Activated gamma-delta T cell treated with anti-CD3 and anti-CD28 coated beads, Interleukin-2, amount 50 U/mL, for 16 hours (primary cell): ENCODE measurements at places on chromosomes 3 and 15.

- no peak for DNase-seq
Observed at GRCh38 chr3:128496602-128497304, 3.8 kb upstream of the GATA2 start.

DNA sequence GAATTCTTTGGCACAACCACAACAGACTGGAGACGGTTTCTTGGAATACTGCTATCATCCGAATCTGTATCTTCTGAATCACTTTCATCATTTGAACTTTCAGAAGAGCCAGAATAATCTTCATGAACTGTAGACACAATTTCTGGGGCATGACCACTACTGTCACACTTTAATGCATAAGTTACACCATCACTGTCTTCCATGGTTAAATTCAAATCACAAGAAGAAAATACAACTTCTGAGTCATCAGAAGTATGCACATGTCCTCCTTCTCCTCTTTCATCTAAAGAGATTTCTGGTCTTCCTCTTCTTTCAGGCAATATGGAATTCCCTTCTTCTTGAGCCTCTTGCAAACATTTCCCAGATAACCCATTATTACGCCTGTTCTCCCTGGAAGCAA, 42.5 kb downstream of the SETD2 start:
- no peak for DNase-seq

- no peak for DNase-seq
Observed at GRCh38 chr15:70582143-70582945, 181.0 kb downstream of the UACA start.

DNA sequence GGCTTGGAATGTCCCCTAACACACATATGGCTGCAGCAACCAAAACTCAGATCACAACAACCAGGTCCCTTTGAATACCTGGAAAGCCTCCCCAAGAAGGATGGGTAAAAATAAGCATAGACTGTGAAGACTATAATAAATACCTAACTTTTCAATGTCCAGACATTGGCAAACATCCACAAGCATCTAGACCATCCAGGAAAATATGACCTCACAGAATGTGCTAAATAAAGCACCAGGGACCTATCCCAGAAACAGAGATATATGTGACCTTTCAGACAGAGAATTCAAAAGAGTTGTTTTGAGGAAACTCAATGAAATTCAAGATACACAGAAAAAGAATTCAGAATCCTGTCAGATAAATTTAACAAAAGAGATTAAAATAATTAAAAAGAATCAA, 109.2 kb downstream of the NEDD4 start:
- no peak for DNase-seq

DNA sequence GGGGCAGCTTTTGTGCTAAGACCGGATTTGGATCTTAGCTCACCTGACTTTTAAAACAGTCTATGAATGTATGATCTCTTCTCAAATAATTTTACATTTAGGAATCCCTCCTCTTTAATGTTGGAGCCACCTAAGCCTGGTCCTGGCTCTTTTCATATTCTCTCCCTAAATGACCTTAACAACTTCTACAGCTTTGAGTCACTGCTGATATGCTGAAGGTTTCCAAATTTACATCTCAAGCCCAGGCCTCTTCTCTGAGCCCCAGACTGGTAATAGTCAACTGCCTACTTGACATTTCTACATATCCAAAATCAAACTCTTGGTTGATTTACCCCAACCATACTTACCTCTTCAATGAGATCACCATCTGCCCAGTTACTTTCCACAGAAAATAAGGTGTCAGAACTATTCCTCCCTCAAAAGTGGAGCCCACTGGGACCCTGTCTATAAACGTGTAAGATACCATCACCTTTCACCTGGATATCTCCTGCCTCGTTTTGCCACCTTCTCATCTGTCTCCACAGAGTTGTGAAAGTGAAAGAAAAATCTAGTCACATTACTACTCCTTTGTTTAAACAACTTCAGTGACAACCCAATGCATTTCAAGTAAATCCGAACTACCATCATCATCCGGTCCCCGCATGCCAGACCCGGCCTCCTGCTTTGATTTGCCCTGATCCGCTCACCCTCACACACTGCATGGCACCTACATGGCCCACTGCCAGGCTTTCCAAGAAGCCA, 48.8 kb downstream of the UBP1 start:
- DNase-seq, result no peak

- DNase-seq, result no peak
Observed at GRCh38 chr3:193809106-193809505, 216.1 kb downstream of the OPA1 start.

DNA sequence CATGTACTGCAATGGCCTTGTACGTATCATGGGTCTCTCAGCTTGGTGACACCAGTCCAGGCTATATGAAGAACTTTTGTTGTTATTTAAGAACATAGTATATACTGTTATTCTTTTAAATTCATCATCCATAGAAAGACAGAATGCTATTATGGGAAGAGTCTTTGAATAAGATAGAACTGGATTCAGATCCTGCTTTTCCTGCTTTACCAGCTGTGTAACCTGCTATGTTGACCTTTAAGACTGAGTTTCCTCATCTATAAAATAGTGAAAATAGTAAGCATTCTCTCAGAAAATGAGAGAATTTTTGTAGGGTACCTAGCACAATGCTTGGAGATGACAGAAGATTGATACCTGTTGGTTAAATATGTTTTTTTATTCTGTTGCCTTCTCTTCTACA, 204.1 kb upstream of the TBL1XR1 start:
- DNase-seq, result no peak

DNA sequence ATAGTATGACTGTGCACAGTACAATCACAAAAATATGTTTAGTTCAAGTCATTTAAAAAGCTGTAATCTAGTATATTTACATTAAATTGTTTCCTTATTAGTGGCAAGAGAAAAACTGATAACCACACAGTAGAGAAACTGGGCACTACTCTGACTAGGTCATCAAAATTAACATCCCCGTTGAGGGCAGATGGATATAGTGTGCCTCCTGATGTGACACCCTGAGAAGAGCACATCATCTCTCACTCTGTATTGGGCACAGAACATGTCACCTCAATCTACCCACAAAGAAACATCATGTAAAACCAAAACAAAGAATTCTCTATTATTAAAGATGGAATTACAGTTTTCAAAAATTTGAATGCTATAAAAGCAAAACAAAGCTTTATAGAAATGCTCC, 221.9 kb upstream of the NANOGP8 start:
- DNase-seq, result no peak

DNA sequence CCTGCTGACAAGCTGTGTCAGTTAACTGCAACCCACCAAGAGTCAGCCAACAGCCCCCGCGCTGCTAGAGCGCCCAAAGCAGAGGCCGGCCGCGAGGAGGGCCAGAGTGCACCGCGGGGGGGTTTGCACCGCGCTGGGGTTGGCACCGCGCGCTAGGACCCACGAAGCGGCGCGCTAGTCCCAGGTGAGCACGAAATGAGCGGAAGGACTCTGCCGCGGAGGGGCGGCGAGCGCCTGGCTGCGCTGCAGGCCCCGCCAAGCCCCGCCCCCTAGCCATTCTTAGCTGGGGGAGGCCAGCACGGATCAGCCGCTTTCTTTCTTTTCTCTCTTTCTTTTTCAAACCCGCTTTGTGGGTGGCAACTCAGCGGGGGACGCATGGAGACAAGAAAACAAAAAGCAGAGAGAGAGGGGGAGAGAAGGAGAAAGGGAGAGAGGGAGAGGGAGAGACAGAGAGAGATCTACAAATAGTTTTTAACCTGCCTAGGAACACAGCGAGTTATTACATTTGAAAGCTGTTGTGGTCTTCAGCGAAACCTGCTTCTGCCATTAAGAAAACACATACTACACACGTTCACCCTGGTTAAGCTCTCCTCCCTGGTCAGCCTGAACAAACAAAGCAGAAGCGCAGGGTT, 6.9 kb upstream of the FOXB1 start:
- DNase-seq, result no peak

- no peak for DNase-seq
Observed at GRCh38 chr3:126432361-126433104, 37.8 kb downstream of the CFAP100 start.

DNA sequence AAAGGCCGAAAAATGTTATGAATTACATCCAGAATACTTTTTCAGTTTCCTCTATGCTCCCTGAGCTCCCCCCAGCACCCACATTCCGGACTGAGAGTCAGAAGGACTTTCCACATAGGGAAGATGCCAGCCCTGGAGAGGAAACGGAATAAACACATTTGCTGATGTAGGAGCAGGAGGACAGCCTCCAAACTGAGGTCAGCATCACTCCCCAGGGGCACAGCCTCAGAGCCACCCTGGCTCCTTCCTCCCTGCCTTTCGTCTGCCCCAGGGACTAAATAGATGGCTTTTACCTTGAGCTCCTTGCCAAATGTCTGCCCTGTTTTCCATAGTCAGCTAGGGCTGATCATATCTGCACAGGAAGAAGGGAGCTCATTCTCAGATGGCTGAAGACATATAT, 22.6 kb upstream of the SLCO2A1 start:
- DNase-seq, result no peak

- DNase-seq, result no peak
Observed at GRCh38 chr3:58260261-58260731, 22.7 kb downstream of the ABHD6 start.

GRCh38 chr3:175267121-175267531, 408.0 kb downstream of the NAALADL2 start:
- no peak for DNase-seq

GRCh38 chr15:95897651-95898050, 432.8 kb upstream of the NR2F2 start:
- DNase-seq, result no peak

DNA sequence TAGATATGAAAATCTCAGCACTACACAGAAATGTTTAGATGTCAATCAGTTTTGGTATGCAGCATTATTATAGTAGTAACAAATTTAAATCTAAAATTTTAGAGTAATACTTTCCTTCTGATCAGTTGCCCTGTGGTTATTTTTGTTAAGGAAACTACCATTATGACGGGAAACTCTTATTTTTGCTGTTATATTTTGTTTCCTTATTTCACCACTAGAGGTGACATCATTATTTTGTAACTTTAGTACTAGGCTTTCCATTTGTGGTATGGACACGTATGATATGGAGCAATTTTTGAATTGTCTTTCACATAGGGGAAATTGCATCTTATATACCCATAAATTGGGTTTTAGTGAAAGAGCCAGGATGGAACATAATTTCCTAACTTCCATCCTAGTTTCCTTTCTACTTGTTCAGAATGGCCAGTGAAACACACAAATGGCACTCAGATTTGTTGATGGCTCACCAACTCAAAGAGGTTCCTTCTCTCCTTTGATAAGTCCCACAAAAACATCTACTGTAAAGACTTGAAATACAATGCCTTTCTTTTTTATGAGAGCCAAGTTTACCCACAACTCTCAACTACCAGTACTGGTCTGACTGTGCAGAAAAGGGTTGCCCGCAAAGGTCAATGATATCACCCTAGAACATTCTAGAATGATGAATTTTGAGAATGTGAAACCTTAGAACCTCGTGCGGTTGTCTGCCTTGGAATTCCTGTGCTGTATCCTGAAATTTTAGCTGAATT, 19.4 kb upstream of the PPP4R2 start:
- DNase-seq, result no peak

DNA sequence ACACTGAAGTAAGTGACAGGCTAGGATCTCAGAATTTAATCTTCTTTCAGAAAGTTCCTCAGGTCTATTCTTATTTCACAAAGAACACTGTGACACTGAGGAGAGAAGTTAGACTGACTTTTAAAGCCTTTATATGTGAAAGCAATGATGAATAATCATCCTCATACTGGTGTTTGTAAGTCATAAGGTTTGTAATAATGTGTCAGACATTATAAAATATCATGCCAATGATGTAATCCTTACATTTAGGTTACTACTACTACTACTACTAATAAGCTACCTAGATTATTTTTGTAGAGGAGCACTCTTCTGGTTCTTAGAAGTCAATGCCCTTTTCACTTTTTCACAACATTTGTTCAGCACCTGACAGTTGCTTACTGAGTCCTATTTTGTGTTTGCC, 33.4 kb downstream of the FANCD2OS start:
- no peak for DNase-seq

DNA sequence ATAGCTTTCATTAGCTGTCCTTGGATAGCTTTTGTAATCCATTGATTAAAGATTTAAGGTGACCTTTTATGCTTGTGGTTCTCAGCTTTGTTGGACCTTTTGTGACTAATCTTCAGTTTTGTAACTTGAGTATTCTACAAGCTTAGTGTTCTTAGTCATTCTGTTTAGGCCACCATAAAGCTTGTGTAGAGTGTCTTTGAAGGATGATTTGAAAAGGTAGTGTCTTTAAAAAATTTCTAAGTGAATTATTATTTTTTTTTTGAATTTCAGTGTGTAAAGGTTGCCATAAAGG, 7.5 kb downstream of the MORF4L1 start:
- no peak for DNase-seq

DNA sequence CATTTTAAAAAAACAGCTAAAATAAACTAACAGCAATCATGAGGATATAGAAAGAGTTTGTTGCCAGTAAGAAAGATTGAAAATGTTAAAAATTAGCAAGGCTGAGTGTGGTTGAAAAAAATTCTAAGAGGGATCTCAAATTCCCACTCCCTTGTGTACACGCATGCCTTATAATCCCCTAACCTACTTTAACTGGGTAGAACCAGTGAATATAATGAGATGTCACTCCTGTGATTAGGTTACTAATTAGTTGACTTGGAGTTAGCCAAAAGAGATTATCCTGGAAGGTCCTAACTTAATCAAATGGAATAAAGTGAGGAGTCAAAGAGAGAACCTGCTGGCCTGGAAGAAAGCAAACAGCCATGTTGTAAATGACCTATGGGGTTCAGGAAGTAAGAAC, 286.0 kb upstream of the TGFBR2 start:
- no peak for DNase-seq

DNA sequence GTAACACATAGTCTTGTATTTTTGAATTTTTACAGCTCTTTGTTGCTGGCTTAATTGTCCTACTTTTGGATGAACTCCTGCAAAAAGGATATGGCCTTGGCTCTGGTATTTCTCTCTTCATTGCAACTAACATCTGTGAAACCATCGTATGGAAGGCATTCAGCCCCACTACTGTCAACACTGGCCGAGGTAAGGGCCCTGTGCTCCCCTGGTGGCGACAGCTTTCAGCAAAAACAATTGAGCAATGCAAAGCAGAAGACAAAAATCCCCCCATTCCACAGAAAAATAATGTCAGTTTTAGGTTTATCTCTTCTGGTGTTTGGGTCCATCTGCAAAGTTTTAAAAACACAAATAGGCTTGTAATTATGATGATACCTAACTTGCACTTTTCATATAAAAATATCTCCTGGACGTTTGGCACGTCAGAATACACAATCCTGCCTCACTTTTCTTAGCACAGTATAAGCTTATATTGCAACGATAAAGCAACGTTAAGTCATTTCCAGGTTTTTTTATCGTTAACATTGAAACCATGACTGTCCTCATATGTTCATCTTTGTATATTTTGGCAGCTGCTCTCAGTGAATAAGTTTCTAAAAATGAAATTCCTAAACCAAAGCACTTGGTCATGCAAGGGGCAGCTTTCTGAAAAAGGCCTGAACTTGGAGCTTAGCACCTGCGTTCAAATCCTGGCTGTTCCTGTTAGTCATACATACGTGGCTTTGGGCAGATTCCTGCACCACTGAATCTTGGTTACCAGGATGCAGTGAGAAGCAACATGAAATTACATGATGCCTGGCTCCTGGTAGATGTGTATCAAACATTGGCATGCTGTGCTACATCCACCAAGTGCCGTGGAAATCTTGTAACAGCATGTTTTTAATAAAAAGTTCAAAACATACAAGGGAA, 8.5 kb downstream of the SEC61A1 start:
- DNase-seq, result no peak

GRCh38 chr3:49648354-49649019, 25.7 kb upstream of the APEH start:
- DNase-seq, result no peak

- DNase-seq, result no peak
Observed at GRCh38 chr15:36544518-36545466, 34.6 kb upstream of the CDIN1 start.
